ENCODE measurements at places on chromosomes 4 and X.
A peak's percentile ranks its signal among the peaks of the same experiment; 100 is the strongest.

GRCh38 chrX:327660-328126 is 9.1 kb upstream of the GTPBP6 start:
- no peak for DNase-seq

DNA sequence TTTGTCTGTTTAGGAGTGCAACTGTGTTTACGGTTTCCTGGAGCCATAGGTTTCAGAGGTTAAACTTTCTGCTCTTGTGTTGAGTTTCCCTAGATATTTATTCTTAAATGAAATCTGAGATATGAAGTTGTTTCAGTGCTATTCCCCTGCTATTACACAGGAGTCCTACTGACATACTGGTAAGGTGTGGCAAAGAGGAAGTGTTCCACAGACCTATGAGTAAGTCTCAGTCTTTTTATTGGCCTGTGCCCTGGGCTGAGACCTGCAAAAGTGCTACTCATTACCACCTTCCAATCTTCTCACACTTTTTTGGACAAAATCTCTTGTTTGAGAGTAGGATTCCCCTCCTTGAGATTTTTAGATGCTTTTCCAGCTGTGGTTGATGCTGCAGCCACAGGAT is 35.6 kb upstream of the MAGEA8 start:
- DNase-seq, result no peak

DNA sequence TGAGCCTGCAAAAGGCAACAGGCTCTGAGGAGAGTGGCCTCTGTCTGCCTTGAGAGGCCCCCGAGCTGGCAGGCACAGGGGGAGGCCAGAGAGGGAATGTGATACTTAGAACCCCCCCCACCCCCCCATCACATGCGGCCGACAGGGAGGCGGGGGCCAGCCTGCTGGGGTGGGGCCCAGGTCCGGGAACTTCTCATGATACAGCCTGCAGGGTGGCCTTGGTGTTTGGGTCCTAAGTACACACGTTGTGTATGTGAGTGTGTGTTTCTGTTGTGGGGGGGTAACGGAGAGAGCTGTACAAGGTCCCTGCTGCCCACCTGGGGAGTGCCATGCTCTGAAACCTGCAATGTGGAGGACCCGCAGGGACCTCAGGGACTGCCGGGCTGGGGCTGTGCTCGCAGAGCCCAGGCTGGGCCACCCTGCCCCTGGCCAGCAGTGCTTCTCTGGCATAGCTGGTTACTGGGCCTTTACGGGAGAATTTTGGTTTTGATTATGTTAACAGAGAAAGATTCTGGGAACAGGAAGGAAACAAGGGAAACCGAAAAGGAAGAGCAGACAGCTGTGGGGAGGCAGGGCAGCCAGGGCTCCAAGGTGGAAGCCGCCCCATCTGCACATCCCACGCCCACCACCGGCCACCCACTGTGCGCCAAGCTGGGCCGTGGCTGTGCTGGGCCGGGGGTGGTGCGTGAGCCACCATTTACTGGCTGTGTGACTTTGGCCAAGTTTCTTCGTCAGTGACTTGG is 19.9 kb downstream of the SH3BP2 start:
- DNase-seq, result peak; percentile 36

- DNase-seq, result no peak
These were observed 56.0 kb downstream of the PDLIM5 start for GRCh38 chr4:94507708-94508107.

- no peak for DNase-seq
These were observed 1.5 kb downstream of the PRPS2 start for GRCh38 chrX:12792711-12793110.

DNA sequence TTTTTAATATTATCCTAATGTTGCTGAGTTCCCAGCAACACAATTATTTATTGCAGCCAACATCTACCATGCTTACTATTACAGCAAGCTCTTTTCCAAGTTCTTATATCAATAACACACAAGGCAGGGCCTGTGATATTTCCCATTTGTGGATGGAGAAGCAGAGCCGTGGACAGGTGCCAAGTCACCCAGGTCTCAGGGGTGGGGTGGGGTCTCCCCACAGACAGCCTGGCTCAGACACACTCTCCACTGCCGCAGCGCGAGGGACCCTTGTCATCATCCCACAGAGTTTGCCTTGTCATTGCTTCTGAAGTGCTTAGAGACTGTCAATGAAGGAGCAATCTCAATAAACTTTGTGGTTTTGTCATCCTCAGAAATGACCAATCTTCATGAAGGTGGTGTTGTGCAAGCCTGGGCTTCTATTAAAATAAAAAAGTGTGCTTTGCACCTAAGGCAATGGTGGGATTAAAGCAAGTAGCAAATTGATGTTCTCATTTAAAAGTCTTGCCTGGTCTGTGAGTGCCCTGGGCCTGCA is 76.1 kb downstream of the SORBS2 start:
- DNase-seq, result no peak

GRCh38 chr4:184514121-184514988 is 40.0 kb upstream of the IRF2 start:
- peak; percentile 78 for DNase-seq

Data from activated naive CD4-positive, alpha-beta T cell treated with Interleukin-2 at 50 U/mL for 16 hours (primary cell).